ENCODE measurements at places on chromosomes 5 and 9. TPM values are rescaled to one million over a fixed set of nuclear protein-coding genes. Genes with fewer than 3 reads are reported as not detected.

ANKRD55 gene
- not detected for total RNA-seq

PCDHGC4 gene
- total RNA-seq = 2.3 TPM

SOX30 gene
- 1.4 TPM for total RNA-seq

MTX3 gene
- 33.2 TPM for total RNA-seq

RHOBTB3 gene
- 10.0 TPM for total RNA-seq

PCDHB15 gene
- total RNA-seq = 8.0 TPM

ADCY2 gene
- 74.9 TPM for total RNA-seq

RNF145 gene
- total RNA-seq = 43.5 TPM

C6 gene
- total RNA-seq = not detected

NPR3 gene
- total RNA-seq = 0.07 TPM

C1QTNF3 gene
- total RNA-seq = 1.7 TPM

NTRK2 gene
- total RNA-seq = not detected

SELENOP gene
- total RNA-seq = 12.7 TPM

CORO2A gene
- 27.6 TPM for total RNA-seq

MORN5 gene
- not detected for total RNA-seq

NDST1 gene
- 85.0 TPM for total RNA-seq
